ENCODE measurements at places on chromosomes 16 and 17.

- DNase-seq: no peak
Observed at GRCh38 chr17:61313461-61314326, 85.9 kb upstream of the TBX2 start.

DNA sequence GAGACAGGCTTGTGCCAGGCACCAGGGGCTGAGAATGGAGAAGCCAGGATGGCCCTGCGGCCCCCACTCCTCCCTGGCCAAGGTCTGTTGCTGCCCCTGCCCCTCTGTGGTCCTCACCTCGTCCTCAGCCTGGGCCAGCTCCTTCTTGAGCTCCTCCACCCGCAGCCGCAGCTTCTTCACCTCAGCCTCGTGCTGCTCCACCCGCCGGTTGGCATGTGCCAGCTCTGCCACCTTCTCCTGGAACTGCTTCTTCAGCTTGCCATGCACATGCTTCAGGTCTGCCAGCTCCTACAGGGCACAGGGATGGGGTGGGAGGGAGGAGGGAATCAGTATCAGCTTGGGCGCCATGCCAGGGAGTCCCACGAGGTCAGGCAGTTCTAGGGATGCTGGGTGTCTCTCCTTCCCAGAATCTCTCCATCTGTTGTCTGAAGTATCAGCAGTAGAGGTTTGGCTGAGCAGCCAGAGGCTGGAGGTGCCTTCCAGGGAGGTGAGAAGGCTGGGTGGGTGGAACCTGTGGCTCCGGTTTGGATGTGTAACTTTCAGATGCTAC is 20.1 kb downstream of the CCDC102A start:
- DNase-seq: no peak

DNA sequence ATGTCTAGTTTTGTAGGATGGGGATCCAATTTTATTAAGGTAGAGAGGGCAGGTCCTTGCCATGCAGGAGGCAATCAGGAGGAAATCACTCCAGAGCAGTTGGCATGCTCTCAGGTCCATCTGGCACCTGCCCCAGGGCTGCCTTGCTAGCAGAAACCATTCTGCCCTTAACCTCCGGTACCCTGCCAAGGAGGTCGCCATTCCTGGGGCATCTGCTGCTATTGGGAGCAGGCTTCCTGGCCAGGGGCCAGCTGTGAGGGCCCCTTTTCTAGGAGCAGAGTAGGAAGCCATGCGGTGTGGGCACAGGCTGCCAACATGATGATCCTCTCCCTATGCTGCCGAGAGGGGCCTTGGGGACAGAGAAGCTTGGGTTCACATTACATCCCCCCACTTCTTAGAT is 47.6 kb upstream of the MGAT5B start:
- no peak for DNase-seq

DNA sequence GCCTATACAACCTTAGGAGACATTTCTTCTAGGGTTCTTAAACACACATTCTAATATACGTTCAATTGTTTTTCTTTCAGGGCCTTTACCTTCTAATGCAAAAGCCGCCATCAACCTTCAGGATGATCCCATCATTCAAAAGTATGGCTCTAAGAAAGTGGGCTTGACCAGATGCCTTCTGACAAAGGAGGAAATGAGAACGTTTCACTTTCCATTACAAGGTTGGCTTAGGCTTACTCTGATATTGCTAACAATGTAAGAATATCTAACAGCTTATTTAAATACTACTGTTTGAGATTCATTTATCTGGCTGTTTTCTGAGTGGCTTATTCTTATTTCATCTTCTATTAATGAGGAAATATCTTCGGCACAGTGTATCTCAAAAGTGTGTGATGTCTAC is 15.4 kb downstream of the REXO5 start:
- no peak for DNase-seq

DNA sequence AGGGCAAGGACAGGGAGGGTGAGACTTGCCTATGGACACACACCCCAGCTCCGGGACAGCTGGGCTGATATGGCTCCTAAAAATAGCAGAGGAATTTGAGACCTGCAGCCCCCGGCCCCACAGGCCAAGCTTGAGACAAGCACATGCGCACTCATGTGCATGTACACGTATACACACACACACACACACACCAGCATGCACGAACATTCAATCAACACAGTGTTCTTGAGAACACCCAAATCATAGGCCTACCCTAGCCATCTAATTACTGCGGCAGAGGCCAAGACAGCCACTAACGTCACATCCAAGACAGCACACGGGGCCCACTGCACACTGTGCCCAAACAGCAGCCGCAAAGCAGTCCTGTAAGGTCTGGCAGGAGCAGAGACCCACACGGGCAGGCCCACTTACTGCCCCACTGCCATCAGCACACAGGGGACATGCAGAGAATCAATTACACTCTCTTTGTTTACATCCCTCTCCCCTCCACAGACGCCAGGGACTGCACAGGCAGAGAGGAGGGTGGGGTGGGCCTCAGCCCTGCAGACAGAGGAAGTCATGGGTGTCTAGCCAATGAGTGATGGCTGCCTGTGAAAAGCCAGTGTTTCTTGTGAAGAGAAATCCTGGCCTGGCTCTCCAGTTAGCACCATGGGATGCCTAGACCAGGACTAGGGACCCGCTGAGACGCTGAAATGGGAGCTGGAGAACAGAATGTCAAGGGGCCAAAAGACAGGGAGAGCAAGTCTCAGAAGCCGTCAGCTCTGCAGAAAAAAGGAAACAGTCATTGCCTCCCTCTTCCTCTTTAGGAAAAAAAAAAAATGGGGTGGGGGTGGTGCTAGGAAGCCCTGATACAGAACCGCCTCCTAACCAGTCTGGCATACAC is 39.3 kb downstream of the MYO18A start:
- DNase-seq: no peak

DNA sequence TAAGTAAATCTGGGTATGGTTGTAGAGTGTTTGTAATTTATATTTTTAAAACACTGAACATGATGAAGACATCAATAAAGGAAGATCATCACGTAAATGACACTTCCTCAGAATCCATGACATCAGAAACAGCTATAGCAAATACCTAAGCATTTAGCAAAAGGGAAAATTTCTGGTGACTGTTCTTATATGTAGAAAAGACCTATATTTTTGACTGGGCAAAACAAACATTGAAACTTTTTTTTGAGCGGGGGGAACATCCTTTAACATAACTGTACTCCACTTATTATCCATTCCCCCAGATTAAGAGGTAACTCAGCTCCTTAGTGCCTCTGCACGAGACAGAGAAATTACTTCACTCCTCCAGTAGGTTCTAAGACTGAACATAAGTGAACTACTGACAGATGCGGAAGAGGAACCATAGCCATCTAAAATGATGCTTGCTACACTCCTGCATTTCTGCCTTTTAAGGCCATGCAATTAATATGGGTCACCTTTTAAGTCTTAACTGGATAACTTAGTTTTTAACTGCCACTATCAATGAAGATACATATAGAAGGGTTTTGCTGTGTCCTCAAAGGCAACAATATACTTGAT is 9.4 kb downstream of the CRYBA1 start:
- DNase-seq: no peak

- no peak for DNase-seq
Observed at GRCh38 chr16:59478838-59479237, 744.7 kb upstream of the GOT2 start.

- peak; percentile 96 for DNase-seq
Observed at GRCh38 chr16:84643180-84643583, 5.1 kb upstream of the KLHL36 start.

DNA sequence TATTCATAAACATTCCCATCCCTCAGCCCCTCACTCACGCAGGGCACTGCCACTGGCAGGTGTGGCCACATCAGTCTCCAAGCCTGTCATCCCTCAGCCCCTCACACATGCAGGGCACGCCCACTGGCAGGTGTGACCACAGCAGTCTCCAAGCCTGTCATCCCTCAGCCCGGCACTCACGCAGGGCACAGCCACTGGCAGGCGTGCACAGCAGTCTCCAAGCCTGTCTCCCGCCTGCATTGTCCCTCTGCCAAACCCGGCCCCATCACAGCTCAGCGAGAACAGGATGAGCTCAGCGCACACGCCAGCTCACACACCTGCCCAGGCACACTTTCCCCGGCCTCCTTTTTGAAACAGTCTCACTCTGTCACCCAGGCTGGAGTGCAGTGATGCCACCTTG is 11.4 kb upstream of the KREMEN2 start:
- DNase-seq: no peak

DNA sequence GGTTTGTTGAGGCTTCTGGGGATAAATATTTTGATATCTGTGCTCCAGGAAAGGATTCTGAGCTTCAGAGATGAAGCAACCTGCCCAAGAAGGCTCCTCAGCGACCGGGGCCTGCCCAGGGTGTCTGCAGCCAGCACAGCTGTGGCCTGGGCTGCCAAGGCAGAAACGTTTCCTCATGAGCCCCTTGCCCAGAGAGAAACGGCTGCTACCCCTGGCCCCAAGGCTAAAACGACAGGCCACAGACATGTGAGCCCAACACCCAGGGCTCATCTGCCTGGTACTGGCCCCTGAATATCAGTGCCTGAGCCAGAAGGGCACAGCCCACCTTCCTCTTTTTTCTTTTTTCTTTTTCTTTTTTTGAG is 45.4 kb upstream of the RASD1 start:
- no peak for DNase-seq

- DNase-seq: no peak
Observed at GRCh38 chr17:62782730-62783270, 25.3 kb downstream of the MARCHF10 start.

DNA sequence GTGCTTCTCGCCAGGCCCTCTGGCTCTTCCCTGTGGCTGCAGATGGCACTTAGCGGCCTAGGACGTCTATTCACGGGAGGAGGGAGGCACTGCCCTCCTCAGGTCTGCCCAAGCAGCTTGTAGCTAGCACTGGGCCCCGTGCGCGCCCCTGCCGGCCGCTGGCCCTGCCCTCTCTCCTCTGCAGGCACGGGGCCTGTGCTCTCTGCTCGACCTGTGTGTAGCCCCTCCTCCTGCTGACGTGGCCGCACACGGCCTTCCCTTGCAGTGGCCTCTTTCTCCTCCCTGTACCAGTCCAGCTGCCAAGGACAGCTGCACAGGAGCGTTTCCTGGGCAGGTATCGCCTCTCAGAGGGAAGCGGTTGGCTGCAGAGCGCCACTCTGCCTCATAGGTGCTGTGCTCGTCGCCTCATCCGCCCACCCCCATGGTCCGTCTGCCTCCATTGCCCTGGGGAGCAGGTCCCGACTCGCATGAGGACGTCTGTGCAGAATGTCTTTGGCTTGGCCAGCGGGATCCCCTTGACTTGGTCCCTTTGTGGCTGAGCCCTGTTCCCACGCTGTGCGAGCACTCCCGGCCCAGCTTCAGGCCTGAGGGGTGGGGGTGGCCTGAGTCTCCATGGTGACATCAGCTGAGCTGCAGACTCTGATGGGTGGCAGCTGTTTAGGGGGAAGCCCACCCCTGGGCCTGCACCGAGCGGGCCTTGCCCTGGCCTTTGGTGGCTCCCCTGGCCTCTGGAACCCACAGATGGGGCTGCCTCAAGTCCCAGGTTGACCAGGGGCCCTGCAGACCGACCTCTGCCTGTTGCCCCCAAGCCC is 34.6 kb downstream of the TSC2 start:
- DNase-seq: peak; percentile 76

- peak; percentile 97 for DNase-seq
Observed at GRCh38 chr17:56699186-56699894, 105.8 kb downstream of the NOG start.

DNA sequence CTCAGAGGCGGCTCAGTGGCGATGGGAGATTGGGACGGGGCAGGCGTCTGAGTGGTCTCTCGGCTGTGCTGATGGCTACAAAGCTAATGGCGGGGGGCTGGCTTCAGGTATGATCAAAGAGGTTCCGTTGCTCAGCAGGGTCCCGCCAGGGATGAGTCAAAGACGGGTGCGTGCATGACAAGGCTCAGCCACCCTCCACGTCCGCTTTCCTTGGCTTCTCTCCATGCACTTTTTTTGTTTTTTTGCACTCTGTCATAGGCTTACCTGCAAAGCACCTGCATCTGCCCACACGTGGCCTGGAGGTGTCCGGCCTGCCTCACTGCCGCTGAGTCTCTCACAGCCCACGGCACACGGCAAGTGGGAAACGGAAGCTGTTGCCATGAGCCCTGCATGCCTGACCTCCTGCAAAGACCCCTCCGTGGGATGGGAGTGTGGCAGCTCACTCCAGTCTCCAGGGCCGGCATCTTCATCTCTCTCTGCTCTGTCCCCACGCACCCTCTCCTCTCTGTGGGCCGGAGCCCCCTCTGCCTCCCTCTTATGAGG is 85.5 kb upstream of the ZNF469 start:
- no peak for DNase-seq

- peak; percentile 96 for DNase-seq
Observed at GRCh38 chr17:57370037-57370581, 113.8 kb downstream of the MSI2 start.

- no peak for DNase-seq
Observed at GRCh38 chr17:10171122-10171571, 27.3 kb downstream of the GAS7 start.

DNA sequence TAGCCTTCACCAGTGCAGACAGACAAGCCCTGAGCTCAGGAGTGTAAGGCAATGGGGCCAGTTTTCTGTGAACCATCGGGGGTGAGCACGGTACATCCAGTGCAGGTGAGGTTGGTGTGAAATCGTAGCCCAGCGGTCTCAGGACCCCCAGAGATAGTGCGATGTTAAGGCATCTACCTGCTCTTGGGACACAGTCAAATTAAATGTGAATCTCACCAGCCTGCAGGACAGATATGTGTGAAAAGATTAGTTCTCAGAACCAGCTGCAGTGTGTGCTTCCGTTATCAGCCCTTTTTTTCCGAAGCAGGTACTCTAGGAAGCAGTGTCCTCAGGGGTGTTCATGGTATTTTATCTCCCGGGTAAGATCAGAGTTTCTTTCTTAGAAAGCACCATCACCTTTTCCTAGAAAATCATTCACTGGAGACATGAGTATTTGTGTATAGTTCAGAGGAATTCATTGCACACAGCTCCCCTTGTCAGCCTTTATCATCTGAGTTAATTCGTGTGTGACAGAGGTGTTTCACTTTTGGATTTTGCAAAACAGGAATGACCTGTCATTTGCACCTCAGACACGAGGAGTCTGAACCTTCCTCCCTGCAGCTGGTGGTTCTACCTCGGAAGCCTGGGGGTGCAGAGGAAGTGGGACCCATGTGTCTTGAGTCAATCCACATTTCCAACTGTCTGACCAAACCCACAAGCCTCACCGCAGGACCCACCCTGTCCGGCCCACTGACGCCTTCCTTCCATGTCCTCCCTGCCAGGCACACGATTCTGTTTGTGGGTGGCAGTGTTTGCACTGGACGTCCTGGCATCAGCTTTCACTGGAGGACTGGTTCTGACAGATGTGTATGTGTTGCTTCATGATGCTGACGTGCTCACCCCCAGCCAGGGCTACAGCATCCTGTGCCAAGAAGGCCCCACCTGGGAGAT is 107.8 kb downstream of the CLEC16A start:
- no peak for DNase-seq

Measured in amniotic epithelial cell (primary cell).